IMR-90 (cell line): ENCODE measurements at places on chromosomes 1 and 21. TPM values are rescaled to one million over a fixed set of nuclear protein-coding genes. Genes with fewer than 3 reads are reported as not detected.
A peak's percentile ranks its signal among the peaks of the same experiment; 100 is the strongest.

The EPB41 gene
- total RNA-seq: 8.1 and 10.0 TPM in 2 replicates

The SLC25A24 gene
- total RNA-seq: 20.4 and 45.3 TPM in 2 replicates

The ANXA9 gene
- under 0.01 and 0.36 TPM in 2 replicates for total RNA-seq

The HMCN1 gene
- total RNA-seq: 7.8 and 11.7 TPM in 2 replicates

The GPR37L1 gene
- total RNA-seq: not detected in 2 replicates

The BRINP3 gene
- total RNA-seq: under 0.01 and 0.36 TPM in 2 replicates

The TRABD2B gene
- total RNA-seq: not detected in 2 replicates

GRCh38 chr1:243543501-243543900 is 287.7 kb downstream of the SDCCAG8 start:
- no peak for DNase-seq
- H3K27ac ChIP-seq: no peak overlapping the region
- H3K27me3 ChIP-seq: no peaks in the 10 kb centered on the region
- H3K4me3 ChIP-seq: no peak overlapping the region
- no peaks in the 10 kb centered on the region for H3K4me1 ChIP-seq

DNA sequence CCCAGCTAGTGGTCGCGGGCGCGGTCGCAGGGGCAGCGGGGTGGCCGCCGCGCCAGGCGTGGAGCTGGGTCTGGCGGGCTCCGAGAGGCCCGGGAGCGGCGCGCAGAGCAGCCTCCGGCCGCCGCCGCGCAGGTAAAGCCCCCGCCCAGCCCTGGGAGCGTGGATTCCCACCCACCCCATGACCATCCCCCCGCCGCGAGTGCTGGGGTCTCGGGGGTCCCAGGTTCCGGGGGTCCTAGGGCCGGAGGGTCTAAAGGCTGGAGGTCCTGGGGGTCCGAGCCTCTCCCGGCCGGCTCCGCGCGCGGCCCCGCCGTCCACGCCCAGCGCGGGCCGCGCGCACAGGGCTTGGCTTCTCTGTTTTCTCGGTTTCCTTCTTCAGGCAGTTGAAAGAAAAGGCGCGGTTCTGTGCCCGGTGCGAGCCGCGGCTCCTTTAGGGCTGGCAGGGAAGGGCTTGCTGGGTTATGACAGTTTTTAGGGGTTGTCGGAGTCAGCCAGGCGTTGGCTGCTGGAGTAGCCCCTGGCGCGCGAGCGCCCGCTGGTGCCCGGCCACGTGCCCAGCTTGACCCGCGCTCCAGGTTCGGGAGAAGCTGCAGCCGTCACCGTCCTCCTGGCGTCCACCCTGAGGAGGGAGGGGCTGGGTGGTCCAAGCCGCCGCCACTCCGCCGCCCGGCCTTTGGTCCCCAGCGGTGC is 359 bp downstream of the LRRC3 start:
- no peak overlapping the region for H3K27ac ChIP-seq
- H3K4me1 ChIP-seq: no peaks in the 10 kb centered on the region
- DNase-seq: no peak
- no peaks in the 10 kb centered on the region for H3K36me3 ChIP-seq

DNA sequence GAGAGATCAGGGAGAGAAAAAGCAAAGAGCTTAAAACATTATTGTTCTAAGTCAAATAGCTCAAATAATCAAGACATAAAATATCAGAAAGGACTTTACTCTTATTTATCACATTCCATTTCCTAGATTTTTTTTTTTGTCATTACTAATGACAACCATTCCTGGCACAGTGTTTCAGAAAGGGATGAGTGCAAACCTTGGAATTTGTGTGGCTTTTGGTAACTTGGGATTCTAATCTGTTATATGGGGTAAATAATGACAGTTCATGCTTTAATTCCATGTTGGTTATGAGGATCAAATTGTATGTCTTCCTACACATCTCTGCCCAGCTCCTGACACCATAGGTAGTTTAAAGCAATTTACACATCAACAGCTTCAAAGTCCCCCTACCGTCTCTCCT is 358.4 kb upstream of the ADGRL4 start:
- no peaks in the 10 kb centered on the region for H3K27me3 ChIP-seq
- no peaks in the 10 kb centered on the region for H3K4me1 ChIP-seq
- no peak overlapping the region for H3K27ac ChIP-seq
- H3K36me3 ChIP-seq: no peaks in the 10 kb centered on the region

DNA sequence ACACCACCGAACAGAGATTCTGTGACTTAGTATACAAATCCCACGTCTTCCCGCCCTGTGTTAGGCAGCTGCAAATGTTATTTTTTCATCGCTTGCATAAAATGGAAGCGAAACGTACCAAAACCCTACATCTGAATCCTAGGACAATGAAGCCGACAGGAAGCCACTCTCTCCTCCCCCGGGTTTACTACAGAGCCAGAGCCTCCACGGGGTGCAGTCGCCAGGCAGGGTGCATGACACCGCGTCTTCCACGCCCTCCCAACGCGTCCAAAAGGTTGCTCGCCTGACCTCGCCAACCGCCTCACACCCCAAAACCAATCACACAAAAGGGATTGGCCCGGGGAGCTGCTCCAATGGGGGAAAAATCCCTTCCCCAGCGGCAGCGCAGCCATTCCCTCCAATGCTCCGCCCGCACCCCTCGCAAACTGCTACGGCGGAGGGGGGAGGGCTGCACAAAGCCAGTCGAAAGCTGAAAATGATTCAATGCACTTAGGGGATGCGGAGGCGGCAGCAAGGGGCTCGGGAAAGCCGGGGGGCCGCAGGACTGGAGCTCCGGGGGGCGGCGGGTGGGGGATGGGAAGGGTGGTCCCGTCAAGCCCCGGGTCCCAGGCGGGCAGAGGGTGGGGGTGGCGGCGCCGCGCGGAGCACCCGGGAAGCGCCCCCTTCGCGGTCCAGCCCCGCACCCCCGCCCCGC is 701 bp downstream of the CEP170 start:
- no peaks in the 10 kb centered on the region for H3K27me3 ChIP-seq
- H3K36me3 ChIP-seq: no peaks in the 10 kb centered on the region
- peak; percentile 48 for DNase-seq
- H3K4me3 ChIP-seq: peak overlapping the region; percentile 86
- peak overlapping the region; percentile 89 for H3K27ac ChIP-seq
